Right cardiac atrium (tissue), 5 donors: ENCODE measurements at places on chromosomes 2 and 18.

DNA sequence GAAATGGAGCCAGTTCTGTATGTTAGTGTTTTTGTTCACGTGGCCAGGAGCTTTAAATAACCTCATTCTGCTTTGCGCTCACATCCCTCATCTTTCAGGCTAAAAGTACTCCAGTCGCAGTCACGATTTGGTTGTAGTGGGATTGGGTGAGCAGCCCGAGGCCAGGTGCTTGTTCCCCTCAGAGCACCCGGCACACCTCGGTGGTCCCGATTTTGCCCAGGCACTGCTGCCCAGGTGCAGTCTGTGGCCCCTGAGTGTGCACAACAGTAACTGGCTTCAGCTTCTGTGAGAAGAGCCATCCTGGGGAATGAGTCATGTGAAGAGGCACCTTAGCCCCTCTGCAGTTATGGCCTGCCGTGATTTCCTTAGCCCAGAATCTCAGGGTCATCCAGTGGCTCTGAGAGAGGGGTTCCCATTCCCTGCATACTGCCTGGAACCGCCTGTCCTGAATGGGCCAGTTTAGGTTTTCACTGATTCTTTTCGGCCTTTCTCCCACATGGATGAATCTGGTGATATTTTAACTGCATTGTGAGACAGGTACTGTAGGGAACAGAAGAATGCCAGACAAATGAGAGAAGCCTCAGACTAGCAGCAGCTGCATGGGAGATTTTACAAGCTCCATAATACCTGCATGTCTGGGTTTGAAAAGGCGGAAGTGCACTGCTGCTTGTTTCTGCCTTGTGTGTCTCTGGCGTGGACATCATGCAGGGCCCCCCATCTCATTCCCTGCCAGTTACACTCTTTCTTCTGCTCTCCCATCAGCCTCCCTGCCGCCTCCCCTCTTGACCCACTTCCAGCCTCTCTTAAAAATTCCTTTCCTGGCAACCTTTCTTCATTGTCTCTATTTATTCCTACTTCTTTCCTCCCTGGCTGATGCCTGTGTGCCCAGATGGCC, 33.5 kb downstream of the IMPA2 start:
- no peak for DNase-seq

GRCh38 chr18:2459886-2460285, 111.4 kb downstream of the METTL4 start:
- DNase-seq, result no peak

- DNase-seq, result no peak
Observed at GRCh38 chr2:239109041-239109927, 261.4 kb downstream of the TWIST2 start.

- peak; percentile 97 for DNase-seq
Observed at GRCh38 chr18:48951448-48952286, 902 bp upstream of the SMAD7 start.

DNA sequence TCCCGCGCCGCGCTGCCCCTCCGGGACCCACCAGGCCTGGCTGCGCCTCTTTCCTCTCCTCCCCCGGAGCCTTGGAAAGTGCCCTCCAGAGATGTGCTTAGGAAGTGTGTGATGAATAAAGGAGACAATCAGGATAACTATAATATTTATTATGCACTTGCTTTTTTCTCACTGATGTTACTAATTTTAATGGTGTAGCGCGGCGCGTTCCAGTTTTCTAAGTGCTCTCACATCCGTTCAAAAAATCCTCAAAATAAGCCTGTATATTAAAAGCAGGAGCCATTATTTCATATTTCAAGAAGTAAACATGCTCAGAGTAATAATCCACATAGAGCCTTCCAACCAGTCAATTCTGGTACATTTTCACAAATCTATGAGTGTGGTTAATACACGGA, 941 bp upstream of the MPPE1 start:
- peak; percentile 61 for DNase-seq

- DNase-seq, result no peak
Observed at GRCh38 chr2:184129073-184129472, 469.3 kb upstream of the ZNF804A start.

- DNase-seq, result no peak
Observed at GRCh38 chr2:241910604-241911520, 41.3 kb downstream of the RTP5 start.

DNA sequence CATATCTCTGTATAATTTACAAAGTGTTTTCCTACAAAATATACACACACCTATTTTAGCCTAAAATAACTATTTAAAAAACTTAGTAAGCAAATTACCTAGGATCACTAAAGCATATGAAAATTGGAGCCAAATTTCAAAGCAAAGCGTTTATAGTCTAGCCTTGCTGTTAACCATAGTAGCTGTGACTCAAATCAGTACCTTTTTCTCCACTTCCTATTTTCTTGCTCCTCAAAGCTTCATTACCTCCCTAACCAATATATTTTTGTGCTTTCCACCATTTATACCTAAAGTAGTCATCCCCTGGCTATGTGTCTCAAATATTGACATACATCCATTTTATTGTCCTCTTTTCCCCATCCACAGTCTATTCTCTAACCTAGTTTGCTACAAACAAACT, 73.1 kb downstream of the ERBB4 start:
- no peak for DNase-seq

DNA sequence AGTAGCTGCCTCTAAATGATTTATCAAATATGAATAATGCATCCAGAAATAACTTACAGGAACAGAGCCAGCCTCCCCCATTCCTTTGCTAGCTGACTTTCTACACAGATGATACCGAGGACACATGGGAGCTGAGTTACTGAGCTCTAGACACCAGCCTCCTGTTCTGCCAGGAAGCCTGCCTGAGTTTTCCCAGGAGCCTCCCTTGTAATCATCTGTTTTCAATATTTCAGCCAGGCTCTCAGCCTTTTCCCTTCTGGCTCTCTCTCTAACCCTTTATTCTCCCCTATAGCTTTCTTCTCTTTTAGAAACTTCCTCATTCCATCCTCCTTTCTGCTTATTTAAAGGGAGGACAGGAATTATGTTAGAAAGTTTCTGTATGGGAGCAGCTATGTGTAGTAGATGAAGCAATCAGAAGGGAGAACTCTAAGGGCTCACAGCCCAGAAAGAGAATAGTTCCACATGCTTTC, 911.6 kb downstream of the TDRD15 start:
- peak; percentile 30 for DNase-seq

- no peak for DNase-seq
Observed at GRCh38 chr18:29892960-29893558, 1149.5 kb downstream of the DSC3 start.

DNA sequence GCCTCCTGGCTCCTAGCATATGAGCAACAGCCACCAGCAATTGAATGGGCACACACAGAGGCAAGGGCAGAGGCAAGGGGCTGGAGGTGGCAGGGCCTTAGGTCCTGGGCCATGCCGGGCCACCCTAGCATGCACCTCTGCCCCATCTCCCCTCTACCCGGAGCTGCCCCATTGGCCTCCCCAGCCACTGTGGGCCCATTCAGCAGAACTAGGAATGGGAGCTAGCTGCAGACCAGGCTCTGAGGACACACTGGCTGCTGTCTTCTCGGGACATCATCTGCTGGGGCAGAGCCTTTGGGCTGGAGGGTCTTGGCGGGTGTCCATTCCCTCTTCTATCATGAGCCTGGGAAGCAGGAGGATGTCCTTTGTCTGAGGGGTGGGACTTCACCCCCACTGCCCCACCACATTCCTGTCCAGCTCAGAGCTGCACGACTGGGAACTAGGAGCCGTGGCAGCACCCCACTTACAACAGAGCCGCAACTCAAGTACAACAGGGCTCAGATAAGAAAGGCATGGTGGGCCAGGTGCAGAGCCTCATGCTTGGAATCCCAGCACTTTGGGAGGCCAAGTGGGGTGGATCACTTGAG, 800 bp downstream of the VIL1 start:
- no peak for DNase-seq

GRCh38 chr2:236576953-236577352, 7.3 kb downstream of the ACKR3 start:
- no peak for DNase-seq

- no peak for DNase-seq
Observed at GRCh38 chr2:55947752-55948151, 24.2 kb upstream of the EFEMP1 start.

DNA sequence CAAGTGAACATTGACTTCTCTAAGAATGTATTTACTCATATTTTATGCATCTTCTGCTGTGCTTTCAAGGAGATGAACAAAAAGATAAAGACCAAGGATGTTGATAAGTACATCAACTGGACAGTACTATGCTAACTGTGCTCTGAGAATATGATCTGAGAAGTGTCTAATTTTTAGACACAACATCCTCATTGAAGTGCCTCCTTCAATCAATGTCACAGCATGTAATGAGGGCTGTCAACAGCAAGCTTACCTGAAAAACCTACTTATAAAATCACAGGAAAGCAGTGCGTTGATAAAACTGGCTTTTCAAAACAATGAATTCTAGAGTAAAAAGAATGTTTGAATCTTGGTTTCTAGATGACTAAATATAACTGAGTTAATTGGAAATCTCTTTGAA, 452.9 kb upstream of the DSEL start:
- no peak for DNase-seq

DNA sequence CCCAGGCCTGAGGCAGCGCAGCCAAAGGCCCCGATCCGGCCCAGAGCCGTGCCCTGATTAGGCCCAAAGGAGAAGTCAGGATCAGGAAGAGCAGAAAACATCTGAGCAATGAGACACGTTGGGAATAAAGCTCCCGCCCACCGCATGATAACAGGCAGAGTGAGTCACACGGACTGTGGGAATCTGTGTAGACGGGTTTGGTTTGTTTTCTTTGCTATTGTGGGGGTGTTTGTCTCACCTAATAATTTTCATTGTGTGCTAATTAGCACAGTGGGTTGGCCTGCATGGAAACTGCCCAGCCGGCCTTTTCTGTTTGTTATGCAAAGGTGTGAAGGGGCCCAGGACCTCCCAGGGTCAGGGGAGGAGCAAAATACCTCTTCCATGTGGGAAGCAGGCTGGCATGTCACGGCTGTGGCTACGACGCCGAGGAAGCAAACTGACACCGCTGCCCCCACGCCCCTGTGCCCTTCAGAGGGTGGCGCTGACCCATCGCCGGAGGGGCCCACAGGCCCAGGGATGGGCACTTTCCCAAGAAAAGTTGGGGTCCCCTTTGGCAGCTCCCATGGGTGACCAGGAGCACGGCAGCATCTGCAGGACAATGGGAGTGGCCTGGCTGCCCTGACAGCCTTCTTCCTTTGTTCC, 68.4 kb upstream of the CTDP1 start:
- DNase-seq, result peak; percentile 83

GRCh38 chr2:26696351-26696816, 3.9 kb downstream of the KCNK3 start:
- no peak for DNase-seq

DNA sequence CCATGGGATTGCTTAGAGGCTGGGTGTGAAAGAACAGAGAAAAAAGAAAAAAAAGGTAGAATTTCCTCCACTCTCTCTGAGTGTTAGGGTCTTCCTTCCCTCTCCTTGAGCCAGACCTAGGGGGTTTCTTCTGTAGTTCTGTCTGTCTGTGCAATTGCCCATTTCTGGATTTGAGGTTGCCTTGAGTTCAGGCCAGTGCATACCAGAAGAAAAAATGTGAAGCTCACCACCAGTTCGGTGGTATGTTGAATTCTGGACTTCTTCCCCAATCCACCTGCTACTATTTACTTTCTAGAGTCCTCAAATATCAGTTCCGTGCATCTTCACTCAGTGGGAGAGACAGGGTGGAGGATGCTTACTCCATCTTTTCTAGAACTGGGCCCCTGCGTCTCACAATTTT, 15.3 kb upstream of the SELENOI start:
- no peak for DNase-seq

DNA sequence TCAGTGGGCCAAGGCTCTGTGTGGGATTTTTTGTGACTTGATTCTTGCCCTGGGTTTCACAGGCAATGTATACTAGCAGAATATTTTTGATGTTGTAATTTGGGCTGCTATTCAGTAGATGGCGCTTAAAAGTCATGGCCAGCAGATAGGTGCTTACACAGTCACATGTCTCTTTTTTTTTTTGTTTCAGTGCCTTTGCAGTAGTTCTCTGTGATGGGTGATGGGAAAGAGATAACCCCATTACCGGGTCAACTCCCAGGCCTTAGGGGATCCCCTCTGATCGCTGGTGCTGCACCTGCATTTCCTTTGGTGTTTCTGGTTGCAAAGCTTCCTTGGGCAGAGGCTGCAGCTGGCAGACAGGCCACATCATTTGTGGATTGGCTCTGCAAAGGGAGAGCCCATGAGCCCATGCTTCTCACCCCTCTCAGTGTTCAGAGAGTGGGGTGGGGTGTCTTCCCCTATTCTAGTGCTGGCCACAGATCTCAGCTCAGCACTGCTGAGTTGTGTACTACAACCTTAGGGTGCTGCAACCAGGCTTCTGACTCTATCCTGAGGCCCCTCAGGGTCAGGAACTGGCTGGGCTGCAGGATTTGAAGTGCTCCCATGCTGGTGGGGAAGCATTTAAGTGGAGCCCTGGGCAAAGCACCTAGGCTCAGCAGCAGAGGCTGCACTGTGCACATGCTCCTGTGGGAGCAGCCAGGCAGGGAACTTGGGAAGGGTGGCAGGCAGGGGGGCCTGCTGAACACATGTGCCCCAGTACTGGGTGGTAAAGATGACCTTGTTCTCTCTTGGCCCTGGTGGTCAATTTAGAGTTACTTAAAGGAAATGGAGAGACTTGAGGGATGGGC, 219.8 kb upstream of the SPHKAP start:
- no peak for DNase-seq

- DNase-seq, result no peak
Observed at GRCh38 chr2:111689941-111690340, 194.1 kb downstream of the ANAPC1 start.

- no peak for DNase-seq
Observed at GRCh38 chr2:101446869-101447268, 28.0 kb downstream of the RFX8 start.

DNA sequence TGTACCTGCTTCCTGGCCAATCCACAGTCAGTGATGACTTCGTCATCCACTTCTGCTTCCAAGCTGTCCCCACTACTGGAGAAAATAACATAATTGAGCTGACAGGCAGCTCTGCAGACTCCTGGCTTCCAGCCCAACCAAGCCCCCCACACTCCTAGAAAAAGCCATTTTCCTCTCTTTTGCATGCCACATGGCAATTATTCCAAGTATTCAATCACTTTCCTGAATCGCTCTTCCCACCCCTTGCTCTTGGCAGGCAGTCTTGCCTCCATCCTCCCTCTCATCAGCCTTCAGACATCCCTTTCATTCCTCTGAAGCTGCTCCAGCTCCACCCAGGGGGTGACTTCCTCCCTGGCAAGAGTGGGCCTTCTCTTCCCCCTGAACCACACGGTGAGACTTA, 14.3 kb upstream of the ST8SIA5 start:
- DNase-seq, result no peak

DNA sequence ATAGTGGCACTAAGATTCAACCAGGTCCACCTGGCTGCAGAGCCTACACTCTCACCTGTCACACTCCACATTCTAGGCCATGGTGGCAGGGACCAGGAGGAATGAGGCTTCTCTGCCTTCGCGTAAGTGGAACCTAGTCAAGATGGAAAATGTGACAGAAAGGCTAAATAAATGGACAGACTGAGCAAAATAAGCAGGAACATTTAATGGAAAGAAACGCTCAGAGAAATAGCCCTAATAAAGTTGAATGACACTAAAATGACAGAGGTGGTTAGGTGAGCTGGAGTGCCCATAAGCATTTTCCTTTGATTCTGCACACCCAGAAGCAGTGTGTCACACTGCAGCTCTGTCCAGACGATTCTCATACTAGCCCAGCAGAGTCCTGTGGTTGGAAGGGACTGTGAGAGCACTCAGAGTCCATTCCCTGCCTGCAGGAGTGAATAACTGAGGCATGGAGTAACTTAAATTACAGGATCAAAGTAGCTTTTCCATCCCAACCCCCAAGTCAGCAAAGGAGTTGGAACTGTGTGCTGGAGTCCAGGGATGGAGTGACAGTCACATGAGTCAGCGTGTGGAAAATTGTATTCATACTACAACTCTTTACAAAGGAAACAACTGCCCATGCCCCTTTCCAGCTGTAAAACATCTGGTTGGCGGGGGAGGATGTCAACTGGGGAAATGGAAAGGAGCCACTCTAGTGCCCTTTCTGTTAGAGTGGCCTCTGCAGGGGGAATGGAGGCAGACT, 105.4 kb upstream of the LGALSL start:
- no peak for DNase-seq
